ENCODE measurements at places on chromosomes 7 and 10.

- no peak for DNase-seq
These were observed 26.6 kb downstream of the ZNF775 start for GRCh38 chr7:150405584-150406311.

GRCh38 chr7:108308903-108309302 is 147.3 kb downstream of the NRCAM start:
- no peak for DNase-seq

GRCh38 chr10:29925771-29926692 is 133.4 kb downstream of the JCAD start:
- DNase-seq: no peak

DNA sequence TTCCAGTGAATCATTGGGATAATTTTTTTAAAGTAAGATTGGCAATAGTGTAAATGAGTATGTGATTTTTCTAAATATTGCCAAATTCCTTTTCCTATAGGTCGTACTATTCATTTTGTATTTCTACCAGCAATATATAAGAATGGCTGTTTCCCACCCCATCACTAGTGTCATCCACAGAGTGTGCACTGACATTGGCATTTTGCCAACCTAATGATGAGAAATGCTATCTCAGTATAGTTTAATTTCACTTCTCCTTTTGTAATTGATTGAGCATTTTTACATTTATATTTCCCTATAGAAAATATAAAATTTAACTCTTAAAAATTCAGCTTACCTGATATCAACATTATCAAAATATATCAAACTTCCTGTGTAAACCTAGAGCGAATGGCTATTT is 17.6 kb upstream of the TMEM26 start:
- no peak for DNase-seq
